ENCODE measurements at places on chromosomes 6 and 20. TPM values are rescaled to one million over a fixed set of nuclear protein-coding genes. Genes with fewer than 3 reads are reported as not detected.

Gene C6orf141
- 7.6 TPM for polyA plus RNA-seq

DNA sequence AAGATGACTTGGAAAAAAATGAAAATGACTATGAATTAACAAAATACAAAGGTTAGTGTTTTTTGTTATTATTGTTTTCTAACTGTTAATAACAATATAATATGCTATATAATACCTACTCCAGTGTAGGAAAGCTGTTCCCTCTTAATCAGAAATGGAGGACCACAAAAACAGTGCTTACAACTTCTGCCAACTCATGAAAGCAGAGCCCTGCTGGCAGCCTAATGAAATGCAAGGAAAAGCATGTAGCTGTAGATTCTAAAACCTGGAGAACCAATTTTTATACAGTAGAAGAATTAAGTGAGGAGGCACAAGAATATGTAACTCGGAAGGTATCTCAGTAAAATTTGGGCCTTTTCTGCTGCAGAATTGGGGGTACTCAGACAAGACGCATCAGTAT is 29.4 kb downstream of the PHIP start:
- DNase-seq: no peak

GRCh38 chr6:133583907-133584427 is 304.9 kb upstream of the TCF21 start:
- no peak for DNase-seq

DNA sequence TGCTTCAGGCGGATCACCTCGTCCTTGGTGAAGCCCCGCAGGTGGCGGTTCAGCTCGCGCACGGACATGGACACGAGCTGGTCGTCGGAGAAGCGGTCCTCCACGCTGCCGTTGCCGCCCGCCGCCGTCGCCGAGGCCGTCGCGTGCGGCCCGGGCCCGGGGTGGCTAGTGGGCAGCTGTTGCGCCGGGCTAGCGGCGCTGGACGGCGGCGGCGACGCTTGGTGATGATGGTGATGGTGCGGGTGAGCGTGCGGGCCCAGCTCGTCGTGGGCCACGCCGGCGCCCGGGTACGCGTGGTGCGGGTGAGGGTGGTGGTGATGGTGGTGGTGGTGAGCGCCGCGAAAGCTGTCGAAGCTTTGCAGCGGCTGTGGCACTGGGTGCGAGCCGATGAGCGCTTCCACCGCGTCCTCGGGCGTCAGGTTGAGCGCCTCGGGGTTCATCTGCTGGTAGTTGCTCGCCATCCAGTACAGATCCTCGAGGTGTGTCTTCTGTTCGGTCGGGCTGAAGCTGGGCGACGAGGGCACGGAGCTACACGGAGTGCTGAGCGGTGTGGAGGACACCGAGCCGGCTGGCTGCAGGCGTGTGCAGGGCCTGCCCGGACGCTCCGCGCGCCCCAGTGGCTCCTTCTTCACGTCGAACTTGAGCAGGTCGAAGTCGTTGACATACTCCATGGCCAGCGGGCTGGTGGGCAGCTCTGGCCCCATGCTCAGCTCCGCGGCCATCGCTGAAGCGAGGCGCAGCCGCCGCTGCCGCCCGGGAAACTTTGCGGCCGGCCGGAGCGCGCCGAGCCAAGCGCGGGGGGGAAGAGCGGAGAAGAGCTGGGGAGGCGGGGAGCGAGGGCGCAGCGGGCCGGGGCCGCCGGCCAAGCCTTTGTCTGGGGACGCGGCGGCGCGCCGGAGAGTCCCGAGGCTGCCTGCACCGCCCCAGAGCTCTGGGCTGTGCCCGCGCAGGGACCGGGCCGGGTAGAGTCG is 622 bp downstream of the MAFB start:
- DNase-seq: no peak

DNA sequence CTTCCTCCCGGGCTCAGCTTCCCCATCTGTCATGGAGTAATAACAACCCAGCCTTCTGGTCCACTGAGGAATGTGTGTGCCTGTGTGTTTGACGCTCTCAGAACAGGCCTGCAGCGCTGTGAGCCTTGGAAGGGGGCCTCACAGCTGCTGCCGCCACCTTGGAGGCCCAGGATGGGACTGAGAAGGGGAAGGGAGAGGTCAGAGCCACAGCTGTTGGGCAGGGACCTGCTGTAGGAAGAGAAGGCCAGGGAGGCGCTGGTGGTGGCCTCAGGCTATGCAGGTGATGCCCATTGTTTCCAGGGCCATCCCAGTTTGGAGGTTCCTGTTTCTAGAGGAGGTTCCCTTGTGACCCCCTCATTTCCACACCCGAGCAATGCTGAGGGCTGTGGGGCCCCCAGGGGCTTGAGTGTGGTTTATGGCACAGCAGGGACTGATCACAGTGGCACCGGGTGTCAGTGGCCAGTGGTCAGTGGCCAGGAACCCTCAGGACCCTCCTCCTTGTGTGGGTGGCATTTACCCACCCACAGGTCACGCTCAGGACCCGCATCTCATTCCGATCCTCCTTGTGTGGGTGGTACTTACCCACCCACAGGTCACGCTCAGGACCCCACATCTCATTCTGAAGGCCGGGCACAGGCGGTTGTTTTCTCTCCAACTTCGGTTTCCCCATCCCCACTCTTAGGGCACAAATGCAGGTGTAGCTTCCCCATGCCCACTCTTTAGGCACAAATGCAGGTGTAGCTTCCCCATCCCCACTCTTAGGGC is 14.0 kb downstream of the TPD52L2 start:
- DNase-seq: no peak

DNA sequence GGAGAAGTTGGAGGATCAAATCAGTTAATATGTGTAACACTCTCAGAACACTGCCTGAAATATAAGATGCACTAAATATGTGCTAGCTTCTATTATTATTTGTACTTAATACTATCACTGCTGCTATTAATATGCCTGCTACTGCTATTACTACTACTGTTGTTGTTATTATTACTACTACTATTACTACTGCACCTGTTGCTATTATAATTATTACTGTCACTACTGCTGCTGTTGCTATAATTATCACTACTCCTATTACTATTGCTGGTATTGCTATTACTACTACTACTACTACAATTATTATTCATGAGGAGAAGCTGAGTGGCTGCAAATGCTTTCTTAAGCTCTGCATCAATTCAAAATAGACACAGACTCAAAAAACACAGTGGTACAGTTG is 16.7 kb upstream of the SSTR4 start:
- DNase-seq: no peak

- DNase-seq: no peak
Observed at GRCh38 chr6:94300424-94301144, 881.2 kb upstream of the EPHA7 start.

GRCh38 chr6:79869184-79869583 is 78.2 kb downstream of the ELOVL4 start:
- no peak for DNase-seq

DNA sequence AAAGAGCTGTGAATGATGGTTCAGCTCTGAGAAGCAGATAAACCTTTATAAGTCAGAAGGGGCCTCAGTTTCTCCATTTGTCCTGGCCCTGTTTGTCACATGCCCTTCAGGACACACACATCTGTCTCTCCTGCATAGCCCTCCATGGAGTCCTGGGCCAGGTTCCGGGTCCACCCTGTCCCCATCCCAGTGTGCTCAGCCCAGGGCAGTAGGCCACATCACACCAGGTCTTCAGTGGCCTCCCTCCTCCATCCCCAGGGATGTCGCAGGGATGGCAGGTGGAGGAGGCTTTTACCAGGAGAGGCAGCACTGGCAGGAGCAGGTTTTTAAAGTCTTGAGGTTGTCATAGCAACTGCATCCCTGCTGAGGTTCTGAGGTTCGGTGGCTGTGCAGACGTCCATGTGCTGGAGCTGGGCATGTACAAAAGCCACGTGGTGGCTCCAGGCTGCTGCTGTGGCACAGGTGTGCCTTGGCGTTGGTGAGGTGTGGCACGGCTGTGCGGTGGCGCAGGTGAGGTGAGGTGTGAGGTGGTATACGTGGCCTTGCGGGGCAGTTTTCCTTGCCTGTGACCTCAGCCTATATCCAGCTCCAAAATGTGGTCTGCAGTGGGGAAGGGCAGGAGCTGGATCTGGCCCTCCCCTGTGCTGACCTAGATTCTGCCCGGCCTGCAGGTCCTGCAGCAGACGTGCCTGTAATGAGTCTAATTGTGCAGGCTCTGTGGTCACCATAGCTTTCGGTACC is 8.0 kb upstream of the NPBWR2 start:
- DNase-seq: peak; percentile 45

Gene ZNF165
- polyA plus RNA-seq: 1.2 TPM

Gene NOTCH4
- 1.9 TPM for polyA plus RNA-seq

DNA sequence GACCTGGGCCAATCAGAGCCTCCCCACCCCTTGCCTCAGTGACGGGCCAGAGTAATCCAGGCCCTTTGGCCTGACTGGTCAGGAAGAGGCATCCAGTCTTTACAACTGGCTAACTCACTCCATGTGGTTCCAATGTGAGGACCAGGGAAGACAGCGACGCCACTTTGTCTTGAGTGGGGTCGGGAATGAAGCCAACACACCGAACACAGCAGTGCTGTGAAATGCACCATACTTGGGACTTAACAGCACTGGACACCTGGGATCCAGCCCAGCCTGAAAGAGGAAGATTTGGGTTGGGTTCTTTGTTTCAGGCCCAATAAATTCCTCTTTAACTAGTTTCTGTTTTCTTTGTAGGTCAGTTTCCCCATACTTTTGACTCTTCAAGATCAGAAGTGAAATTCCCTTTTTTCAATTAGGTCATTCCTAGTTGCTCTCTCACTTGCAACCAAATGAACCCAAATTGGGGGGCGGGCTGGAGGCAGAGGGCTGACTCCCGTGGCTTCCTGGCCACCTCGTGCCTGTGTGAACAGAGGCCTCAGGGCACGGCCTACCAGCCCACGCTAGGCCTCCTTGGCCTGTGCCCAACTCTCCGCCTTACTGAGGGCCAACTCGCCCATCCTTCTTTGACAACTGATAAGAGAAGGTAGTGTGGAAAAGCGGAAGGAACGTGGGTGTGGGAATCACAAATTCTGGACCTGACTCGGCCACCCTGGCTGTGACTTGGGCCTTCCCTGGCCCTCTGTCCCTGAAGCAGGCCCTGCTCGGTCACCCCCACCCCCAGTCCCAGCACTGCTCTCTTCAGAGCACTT is 17.1 kb downstream of the SULF2 start:
- no peak for DNase-seq

GRCh38 chr20:31842471-31843157 is 2.8 kb downstream of the FOXS1 start:
- DNase-seq: no peak
